Upper lobe of right lung (tissue), 1 donor: ENCODE measurements at places on chromosomes 12 and 14. TPM values are rescaled to one million over a fixed set of nuclear protein-coding genes. Genes with fewer than 3 reads are reported as not detected.

GRCh38 chr12:107843351-107844311 lies 69.1 kb downstream of the ASCL4 start:
- DNase-seq, result peak; percentile 65
- no peaks in the 10 kb centered on the region for H3K36me3 ChIP-seq
- H3K4me1 ChIP-seq, result peaks cover 19% of the 10 kb centered on the region
- H3K27me3 ChIP-seq, result peaks cover 55% of the 10 kb centered on the region
- no peak overlapping the region for H3K27ac ChIP-seq

- H3K36me3 ChIP-seq, result no peaks in the 10 kb centered on the region
- peaks cover 5% of the 10 kb centered on the region for H3K4me1 ChIP-seq
- DNase-seq, result no peak
- H3K27me3 ChIP-seq, result no peaks in the 10 kb centered on the region
These were observed 4.1 kb downstream of the KRT85 start for GRCh38 chr12:52363111-52363679.

DNA sequence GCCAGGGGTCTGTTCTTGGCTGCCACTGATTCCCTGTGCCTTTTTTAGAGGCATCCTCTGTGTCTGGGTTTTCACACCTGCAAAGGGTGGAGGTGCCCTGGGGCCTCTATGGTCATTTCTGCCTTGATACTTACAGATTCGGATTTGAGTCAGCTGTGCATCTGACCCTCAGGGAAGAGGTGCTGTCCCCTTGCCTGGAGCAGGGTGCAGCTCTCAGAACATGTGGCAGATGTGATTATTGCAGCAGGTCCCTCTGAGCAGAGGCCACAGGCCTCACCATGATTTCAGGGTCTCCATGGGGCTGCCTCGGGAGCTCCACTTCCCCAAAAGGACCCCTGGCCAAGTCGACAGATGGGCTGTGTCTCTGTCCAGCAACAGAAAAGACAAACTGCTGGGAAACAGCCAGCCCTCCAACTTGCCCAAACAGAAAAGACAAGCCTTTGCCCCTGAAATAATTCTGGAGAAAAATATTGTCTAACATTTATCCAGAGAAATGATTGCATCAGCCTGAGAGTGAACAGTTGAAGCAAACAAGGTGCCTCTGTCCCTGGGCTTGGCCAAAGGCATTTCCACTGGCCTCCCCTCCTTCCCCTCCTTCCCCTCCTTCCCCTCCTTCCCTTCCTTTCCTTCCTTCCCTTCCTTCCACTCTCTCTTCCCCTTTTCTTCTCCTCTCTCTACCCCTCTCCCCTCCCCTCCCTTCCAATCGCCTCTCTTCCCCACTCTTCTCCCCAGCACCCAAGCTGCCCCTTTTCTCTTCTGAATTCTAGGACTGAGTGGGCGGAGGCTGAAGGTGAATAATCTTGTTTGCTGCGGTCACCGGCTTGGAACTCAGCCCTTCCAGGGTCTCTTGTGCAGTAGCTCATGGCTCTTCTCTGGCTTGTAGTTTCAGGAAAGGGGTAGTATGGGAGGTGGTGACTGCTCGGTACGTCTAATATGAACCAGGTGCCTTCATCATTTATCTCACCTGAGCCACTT lies 676 bp downstream of the SERPINA3 start:
- H3K27me3 ChIP-seq, result no peaks in the 10 kb centered on the region
- no peaks in the 10 kb centered on the region for H3K4me1 ChIP-seq
- DNase-seq, result no peak
- H3K27ac ChIP-seq, result peak overlapping the region; percentile 36

- no peaks in the 10 kb centered on the region for H3K27me3 ChIP-seq
- H3K27ac ChIP-seq, result no peak overlapping the region
- no peak for DNase-seq
- H3K4me1 ChIP-seq, result no peaks in the 10 kb centered on the region
- H3K36me3 ChIP-seq, result no peaks in the 10 kb centered on the region
- no peak overlapping the region for H3K4me3 ChIP-seq
These were observed 169.2 kb downstream of the SLC41A2 start for GRCh38 chr12:104788840-104789271.

- peak overlapping the region; percentile 55 for H3K27ac ChIP-seq
- DNase-seq, result peak; percentile 34
- peaks cover 27% of the 10 kb centered on the region for H3K4me1 ChIP-seq
These were observed 36.8 kb upstream of the PLEKHG6 start for GRCh38 chr12:6273541-6274230.

DNA sequence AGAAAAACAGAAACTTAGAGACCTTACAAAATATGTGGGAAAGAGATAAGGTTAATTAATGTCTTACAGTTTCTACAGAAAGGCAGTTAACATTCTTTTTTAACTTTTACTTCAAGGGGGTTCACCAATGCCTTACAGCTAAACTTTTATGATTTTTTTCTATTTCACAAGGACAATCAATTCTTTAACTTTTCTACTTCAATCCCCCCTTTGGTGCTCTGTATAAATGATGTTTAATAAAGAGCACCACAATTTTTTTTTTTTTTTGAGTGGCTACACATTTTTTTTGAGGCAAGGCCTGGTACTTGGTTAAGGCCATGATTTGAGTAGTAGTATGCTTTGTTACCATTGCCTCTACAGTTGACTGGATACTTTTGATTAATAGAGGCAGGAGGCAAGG lies 279.6 kb downstream of the PRKD1 start:
- no peaks in the 10 kb centered on the region for H3K27me3 ChIP-seq
- H3K27ac ChIP-seq, result no peak overlapping the region
- H3K4me3 ChIP-seq, result no peak overlapping the region
- no peaks in the 10 kb centered on the region for H3K4me1 ChIP-seq
- no peak for DNase-seq

- no peaks in the 10 kb centered on the region for H3K4me1 ChIP-seq
- H3K4me3 ChIP-seq, result no peak overlapping the region
- H3K36me3 ChIP-seq, result no peaks in the 10 kb centered on the region
- DNase-seq, result no peak
- no peaks in the 10 kb centered on the region for H3K27me3 ChIP-seq
- no peak overlapping the region for H3K27ac ChIP-seq
These were observed 133.2 kb downstream of the ANO4 start for GRCh38 chr12:100927826-100928225.

DNA sequence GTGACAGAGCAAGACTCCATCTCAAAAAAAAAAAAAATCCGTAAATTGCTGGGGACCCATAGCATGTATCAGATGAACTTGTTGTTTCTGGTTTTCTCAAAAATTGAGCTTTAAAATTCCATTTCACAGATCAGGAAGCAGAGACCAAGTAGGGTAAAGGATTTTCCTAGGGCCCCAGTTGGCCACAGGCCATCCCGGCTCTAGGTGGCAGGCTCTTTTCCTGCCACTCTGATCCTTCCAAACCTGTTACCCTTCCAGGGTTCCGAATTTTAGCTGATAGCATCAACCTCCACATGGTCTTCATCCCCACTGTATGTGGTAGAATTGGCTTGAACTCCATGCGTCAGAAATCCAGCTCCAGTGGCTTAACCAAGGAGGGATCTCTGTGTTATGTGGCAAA lies 36.1 kb upstream of the BDKRB2 start:
- no peaks in the 10 kb centered on the region for H3K36me3 ChIP-seq
- H3K4me3 ChIP-seq, result no peak overlapping the region
- H3K27ac ChIP-seq, result no peak overlapping the region

DNA sequence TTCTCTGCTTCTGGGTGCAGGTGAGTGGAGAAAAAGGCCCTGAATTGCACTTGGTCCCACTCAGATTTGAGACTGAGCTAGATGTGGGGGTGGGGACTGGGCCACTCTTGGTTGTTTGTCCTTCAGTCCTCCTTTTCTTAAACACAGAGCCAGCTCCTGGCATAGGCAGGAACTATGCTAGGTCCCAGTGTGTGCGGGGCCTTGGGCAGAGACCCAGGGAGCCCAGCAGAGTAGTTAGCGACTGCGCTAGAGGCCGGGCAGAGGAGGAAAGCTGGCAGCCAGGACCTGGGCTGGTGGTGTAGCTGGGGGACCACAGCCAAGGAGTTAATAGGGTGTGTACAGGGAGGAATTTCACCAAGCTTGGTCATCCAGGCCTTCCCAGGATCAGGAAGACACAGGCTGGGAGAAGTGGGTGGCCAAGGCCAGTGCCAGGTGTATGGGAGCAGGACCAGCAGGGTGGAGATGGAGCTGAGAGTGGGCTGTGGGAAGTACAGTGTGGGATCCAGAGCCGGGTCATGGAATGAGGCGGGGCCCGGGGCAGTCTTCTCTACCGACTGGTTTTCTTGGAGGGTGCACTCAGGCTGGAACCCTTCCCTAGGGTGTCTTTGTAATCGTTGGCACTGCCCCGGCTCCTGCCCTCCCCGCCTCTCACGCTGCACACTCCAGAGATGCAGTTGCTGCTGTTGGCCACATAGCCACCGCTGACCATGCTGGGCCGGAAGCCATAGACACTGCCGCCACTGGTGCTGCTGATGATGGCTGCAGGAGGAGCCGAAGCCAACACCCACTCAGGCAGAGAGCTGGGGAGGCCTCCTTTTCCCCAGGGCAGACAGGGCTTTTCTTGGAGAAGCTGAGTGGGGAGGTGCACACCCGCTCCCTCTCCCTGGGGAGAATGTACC lies 8.7 kb downstream of the KRT71 start:
- no peaks in the 10 kb centered on the region for H3K4me1 ChIP-seq
- no peak overlapping the region for H3K27ac ChIP-seq
- DNase-seq, result no peak

GRCh38 chr12:130016194-130016593 lies 112.4 kb upstream of the TMEM132D start:
- H3K4me3 ChIP-seq, result no peak overlapping the region
- H3K36me3 ChIP-seq, result no peaks in the 10 kb centered on the region
- peaks cover 46% of the 10 kb centered on the region for H3K27me3 ChIP-seq
- H3K27ac ChIP-seq, result no peak overlapping the region
- no peak for DNase-seq

DNA sequence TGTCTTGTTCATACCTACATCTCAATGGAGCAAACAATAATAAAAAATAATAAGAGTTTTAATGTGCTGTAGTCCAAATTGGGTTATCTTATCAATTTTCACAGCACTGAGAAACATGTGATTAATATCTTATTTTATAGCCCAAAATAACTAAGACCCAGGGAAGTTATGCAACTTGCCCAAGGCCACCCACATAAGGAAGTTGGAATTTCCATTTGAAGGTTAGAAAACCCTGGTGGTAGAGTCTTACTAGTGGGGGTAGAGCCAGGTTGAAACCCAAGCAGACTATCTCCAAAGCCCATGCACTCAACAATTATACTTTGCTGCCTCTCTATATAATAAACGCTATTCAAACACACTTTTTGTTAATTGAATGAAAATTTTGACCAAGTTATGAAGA lies 270.0 kb upstream of the CAND1 start:
- no peak for DNase-seq
- no peaks in the 10 kb centered on the region for H3K36me3 ChIP-seq
- no peaks in the 10 kb centered on the region for H3K4me1 ChIP-seq
- H3K4me3 ChIP-seq, result no peak overlapping the region
- H3K27me3 ChIP-seq, result no peaks in the 10 kb centered on the region

GRCh38 chr12:64660237-64661018 lies 50.1 kb downstream of the RASSF3 start:
- H3K27me3 ChIP-seq, result no peaks in the 10 kb centered on the region
- H3K27ac ChIP-seq, result no peak overlapping the region
- no peak for DNase-seq
- no peaks in the 10 kb centered on the region for H3K36me3 ChIP-seq
- no peak overlapping the region for H3K4me3 ChIP-seq
- H3K4me1 ChIP-seq, result peaks cover 36% of the 10 kb centered on the region

DNA sequence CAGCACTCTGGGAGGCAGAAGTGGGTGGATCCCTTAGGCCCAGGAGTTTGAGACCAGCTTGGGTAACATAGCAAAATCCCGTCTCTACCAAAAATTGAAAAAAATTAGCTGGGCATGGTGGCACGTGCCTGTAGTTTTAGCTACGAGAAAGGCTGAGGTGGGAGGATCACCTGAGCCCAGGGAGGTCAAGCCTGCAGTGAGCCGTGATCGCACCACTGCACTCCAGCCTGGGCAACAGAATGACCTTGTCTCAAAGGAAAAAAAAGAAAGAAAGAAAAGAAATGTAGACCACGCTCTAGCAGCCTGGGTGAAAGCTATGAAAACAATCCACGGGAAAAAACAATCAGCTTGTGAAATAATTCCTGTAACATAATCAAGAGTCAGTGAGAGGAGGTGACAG lies 29.0 kb downstream of the SARNP start:
- H3K36me3 ChIP-seq, result peaks cover 92% of the 10 kb centered on the region
- DNase-seq, result no peak
- no peaks in the 10 kb centered on the region for H3K4me1 ChIP-seq
- no peak overlapping the region for H3K4me3 ChIP-seq
- H3K27me3 ChIP-seq, result no peaks in the 10 kb centered on the region

- no peak overlapping the region for H3K4me3 ChIP-seq
- H3K27me3 ChIP-seq, result no peaks in the 10 kb centered on the region
- no peak for DNase-seq
- H3K27ac ChIP-seq, result no peak overlapping the region
These were observed 27.5 kb downstream of the BEST3 start for GRCh38 chr12:69671597-69671996.

GRCh38 chr14:49228552-49228951 lies 357.6 kb downstream of the RPS29 start:
- H3K4me1 ChIP-seq, result no peaks in the 10 kb centered on the region

DNA sequence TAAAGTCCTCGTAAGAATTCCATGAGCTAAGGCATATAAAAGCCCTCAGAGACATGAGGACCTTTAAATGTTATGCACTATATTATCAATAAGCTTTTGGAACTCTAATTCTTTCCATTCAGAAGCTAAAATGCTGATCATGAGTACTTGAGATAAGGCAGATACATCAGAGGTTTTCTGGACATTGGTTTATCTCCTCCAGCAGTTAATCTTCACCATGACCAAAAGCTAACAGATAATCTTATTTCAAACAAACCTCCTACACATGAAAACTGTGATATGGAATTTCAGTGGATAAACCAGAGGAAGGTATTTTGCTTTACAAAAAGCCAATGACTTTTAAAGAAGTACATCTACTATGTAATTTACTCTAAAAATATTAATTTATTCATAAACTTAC lies 97.9 kb upstream of the BBS10 start:
- H3K4me3 ChIP-seq, result no peak overlapping the region
- no peak for DNase-seq

DNA sequence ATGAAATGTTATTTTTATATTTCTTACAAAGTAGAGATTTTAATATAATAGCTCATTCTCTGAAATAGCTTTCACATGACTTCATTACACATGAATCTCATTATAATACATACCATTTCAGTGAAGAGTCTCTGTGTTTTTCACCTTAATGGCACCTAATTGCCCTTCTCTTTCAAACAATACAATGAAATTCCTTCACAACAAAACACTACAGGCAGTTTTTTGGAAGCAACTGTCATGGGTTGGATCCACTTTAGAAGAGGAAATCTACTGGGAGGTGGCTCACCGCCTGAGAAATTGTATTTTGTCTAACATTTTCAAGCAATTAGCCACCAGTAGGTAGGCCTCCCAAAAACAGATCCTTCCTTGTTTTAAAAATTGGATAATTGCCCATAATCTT lies 40.3 kb upstream of the RGS6 start:
- no peak for DNase-seq
- no peaks in the 10 kb centered on the region for H3K27me3 ChIP-seq
- no peaks in the 10 kb centered on the region for H3K36me3 ChIP-seq
- H3K4me3 ChIP-seq, result no peak overlapping the region
- no peak overlapping the region for H3K27ac ChIP-seq

GRCh38 chr12:47894068-47894467 lies 10.7 kb downstream of the VDR start:
- no peak overlapping the region for H3K27ac ChIP-seq
- no peak overlapping the region for H3K4me3 ChIP-seq
- DNase-seq, result no peak
- no peaks in the 10 kb centered on the region for H3K27me3 ChIP-seq
- H3K36me3 ChIP-seq, result no peaks in the 10 kb centered on the region

Gene CLEC6A
- total RNA-seq, result 2.0 TPM

Gene RTL1
- total RNA-seq, result not detected

Gene WSCD2
- total RNA-seq, result 1.7 TPM

Gene DLK1
- total RNA-seq, result not detected

Gene SLC6A15
- not detected for total RNA-seq

Gene LHX5
- total RNA-seq, result not detected

Gene KRT79
- 5.4 TPM for total RNA-seq

Gene PTPRO
- 10.6 TPM for total RNA-seq

Gene TMEM30B
- total RNA-seq, result 22.5 TPM

Gene CLEC4D
- total RNA-seq, result 1.1 TPM
